ENCODE measurements at places on chromosomes 4 and X. TPM values are rescaled to one million over a fixed set of nuclear protein-coding genes. Genes with fewer than 3 reads are reported as not detected.

- H3K4me1 ChIP-seq, result peaks cover 14% of the 10 kb centered on the region
- H3K4me3 ChIP-seq, result no peak overlapping the region
- no peak overlapping the region for H3K27ac ChIP-seq
- no peak for DNase-seq
- H3K27me3 ChIP-seq, result no peaks in the 10 kb centered on the region
Observed at GRCh38 chr4:77434299-77435092, 171.1 kb upstream of the CXCL13 start.

MAGEA12 gene
- not detected for total RNA-seq

DNA sequence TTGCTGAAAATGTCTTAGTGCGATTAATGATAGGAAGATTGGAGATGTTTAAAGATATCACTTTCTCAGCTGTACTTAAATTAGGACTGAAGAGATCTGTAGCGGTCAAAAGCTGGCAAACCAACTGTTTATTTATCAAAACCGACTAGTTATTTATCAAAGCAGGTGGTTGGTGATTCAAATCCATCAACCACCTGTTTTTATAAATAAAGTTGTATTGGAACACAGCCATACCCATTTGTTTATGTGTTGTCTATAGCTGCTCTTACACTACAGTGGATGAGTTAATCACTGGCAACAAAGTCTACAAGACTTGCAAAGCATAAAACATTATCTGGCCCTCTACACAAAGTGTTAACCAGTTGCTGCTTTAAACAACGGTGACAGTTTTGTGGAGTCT, 76.8 kb downstream of the IL15 start:
- no peak overlapping the region for H3K4me3 ChIP-seq
- no peaks in the 10 kb centered on the region for H3K27me3 ChIP-seq
- H3K27ac ChIP-seq, result no peak overlapping the region
- H3K36me3 ChIP-seq, result no peaks in the 10 kb centered on the region

- no peak for DNase-seq
- H3K4me3 ChIP-seq, result no peak overlapping the region
- H3K27me3 ChIP-seq, result no peaks in the 10 kb centered on the region
- no peak overlapping the region for H3K27ac ChIP-seq
- H3K4me1 ChIP-seq, result no peaks in the 10 kb centered on the region
Observed at GRCh38 chr4:19940861-19941260, 310.8 kb upstream of the SLIT2 start.

- no peaks in the 10 kb centered on the region for H3K27me3 ChIP-seq
- H3K36me3 ChIP-seq, result peaks cover 7% of the 10 kb centered on the region
Observed at GRCh38 chrX:154369449-154370299, 4.8 kb downstream of the FLNA start.

GRCh38 chr4:75629239-75629638, 1.1 kb downstream of the CDKL2 start:
- DNase-seq, result no peak
- no peaks in the 10 kb centered on the region for H3K36me3 ChIP-seq
- H3K27me3 ChIP-seq, result peaks cover 5% of the 10 kb centered on the region
- H3K27ac ChIP-seq, result no peak overlapping the region
- peaks cover 11% of the 10 kb centered on the region for H3K4me1 ChIP-seq

DNA sequence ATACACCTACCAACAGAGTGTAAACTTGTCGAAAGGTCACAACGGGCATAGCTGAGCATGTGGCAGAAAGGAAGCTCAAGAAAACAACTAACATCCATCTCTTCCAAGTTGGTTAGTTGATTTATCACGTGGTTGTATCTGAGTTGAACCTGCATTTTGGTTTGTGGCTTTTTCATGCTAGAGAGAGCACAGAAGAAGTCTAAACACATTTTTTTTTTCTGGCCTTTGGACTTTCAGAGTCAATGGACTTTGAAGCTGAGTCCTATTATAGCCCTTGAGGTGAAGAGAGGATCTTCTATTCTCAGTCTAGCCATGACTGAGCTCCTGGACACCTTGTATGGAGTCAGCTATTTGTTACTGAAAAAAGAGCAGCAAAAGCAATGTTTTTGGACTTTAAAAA, 150.6 kb upstream of the TRPC5 start:
- H3K27ac ChIP-seq, result no peak overlapping the region
- H3K27me3 ChIP-seq, result no peaks in the 10 kb centered on the region
- H3K4me1 ChIP-seq, result no peaks in the 10 kb centered on the region

DNA sequence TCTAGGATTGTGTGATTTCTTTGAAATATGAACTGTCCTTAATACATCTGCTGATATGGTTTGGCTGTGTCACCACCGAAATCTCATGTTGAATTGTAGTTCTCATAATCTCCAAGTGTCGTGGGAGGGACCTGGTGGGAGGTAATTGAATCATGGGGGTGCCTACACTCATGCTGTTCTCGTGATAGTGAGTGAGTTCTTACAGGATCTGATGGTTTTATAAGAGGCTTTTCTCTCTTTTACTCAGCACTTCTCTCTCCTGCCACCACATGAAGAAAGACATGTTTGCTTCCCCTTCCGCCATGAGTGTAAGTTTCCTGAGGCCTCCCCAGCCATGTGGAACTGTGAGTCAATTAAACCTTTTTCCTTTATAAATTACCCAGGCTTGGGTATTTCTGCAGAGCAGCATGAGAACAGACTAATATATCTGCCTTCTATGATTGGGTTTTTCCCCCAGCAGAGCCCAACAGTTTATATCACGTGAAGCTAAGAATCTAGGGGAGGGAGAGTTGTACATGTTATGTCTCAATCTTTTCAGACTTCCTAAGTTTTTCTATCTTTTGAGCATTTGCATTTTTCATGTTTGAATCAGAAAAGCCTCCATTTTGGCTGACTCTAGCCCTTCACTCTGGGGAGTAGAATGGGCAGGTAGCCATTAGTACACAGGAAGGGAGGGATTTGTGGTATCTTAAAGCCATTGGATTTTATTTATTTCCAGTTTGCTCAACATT, 58.9 kb downstream of the PLAC1 start:
- H3K27me3 ChIP-seq, result peaks cover 64% of the 10 kb centered on the region
- peaks cover 17% of the 10 kb centered on the region for H3K36me3 ChIP-seq
- H3K27ac ChIP-seq, result peak overlapping the region; percentile 42
- peak overlapping the region; percentile 27 for H3K4me3 ChIP-seq
- DNase-seq, result peak; percentile 42
- H3K4me1 ChIP-seq, result peaks cover 43% of the 10 kb centered on the region

- H3K27ac ChIP-seq, result no peak overlapping the region
- H3K36me3 ChIP-seq, result no peaks in the 10 kb centered on the region
- no peak overlapping the region for H3K4me3 ChIP-seq
Observed at GRCh38 chrX:48498374-48498809, 10.4 kb upstream of the PORCN start.

RHOH gene
- total RNA-seq, result 150 TPM

CCDC110 gene
- total RNA-seq, result 0.19 TPM

GRCh38 chrX:133685822-133686221, 270.5 kb upstream of the GPC4 start:
- no peaks in the 10 kb centered on the region for H3K36me3 ChIP-seq
- H3K4me3 ChIP-seq, result no peak overlapping the region
- DNase-seq, result no peak

ASB5 gene
- total RNA-seq, result not detected

- no peak for DNase-seq
- H3K27ac ChIP-seq, result no peak overlapping the region
- no peaks in the 10 kb centered on the region for H3K4me1 ChIP-seq
- no peaks in the 10 kb centered on the region for H3K36me3 ChIP-seq
- no peak overlapping the region for H3K4me3 ChIP-seq
- H3K27me3 ChIP-seq, result peaks cover 8% of the 10 kb centered on the region
Observed at GRCh38 chrX:129161108-129161507, 362.2 kb downstream of the SMARCA1 start.

DNA sequence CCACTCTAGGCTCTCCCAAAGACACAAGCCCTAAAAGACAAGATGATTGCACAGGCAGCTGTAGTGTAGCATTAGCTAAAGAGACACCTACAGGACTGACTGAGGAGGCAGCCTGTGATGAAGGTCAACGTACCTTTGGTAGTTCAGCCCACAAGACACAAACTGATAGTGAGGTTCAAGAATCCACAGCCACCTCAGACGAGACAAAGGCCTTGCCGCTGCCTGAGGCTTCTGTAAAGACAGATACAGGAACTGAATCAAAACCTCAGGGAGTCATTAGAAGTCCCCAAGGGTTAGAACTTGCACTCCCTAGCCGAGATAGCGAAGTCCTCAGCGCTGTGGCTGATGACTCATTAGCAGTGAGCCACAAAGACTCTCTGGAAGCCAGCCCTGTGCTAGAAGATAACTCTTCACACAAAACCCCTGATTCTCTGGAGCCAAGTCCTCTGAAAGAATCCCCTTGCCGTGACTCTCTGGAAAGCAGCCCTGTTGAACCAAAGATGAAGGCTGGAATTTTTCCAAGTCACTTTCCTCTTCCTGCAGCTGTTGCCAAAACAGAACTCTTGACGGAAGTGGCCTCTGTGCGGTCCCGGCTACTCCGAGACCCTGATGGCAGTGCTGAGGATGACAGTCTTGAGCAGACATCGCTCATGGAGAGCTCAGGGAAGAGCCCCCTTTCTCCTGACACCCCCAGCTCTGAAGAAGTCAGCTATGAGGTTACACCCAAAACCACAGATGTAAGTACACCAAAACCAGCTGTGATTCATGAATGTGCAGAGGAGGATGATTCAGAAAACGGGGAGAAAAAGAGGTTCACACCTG, 306.3 kb downstream of the ANK2 start:
- peaks cover 37% of the 10 kb centered on the region for H3K4me1 ChIP-seq
- H3K36me3 ChIP-seq, result peaks cover 21% of the 10 kb centered on the region
- peak overlapping the region; percentile 59 for H3K4me3 ChIP-seq

- no peak for DNase-seq
- no peaks in the 10 kb centered on the region for H3K27me3 ChIP-seq
- H3K36me3 ChIP-seq, result no peaks in the 10 kb centered on the region
- no peak overlapping the region for H3K4me3 ChIP-seq
Observed at GRCh38 chrX:21837056-21837455, 2.4 kb upstream of the MBTPS2 start.

- no peak overlapping the region for H3K4me3 ChIP-seq
- H3K27ac ChIP-seq, result no peak overlapping the region
- H3K36me3 ChIP-seq, result no peaks in the 10 kb centered on the region
- no peaks in the 10 kb centered on the region for H3K4me1 ChIP-seq
Observed at GRCh38 chr4:61501812-61502211, 301.7 kb downstream of the ADGRL3 start.

FAM9C gene
- total RNA-seq, result 0.09 TPM

SLC6A14 gene
- not detected for total RNA-seq

GRCh38 chr4:43765514-43765913, 683.1 kb downstream of the KCTD8 start:
- DNase-seq, result no peak
- no peaks in the 10 kb centered on the region for H3K36me3 ChIP-seq
- H3K4me3 ChIP-seq, result no peak overlapping the region
- H3K27ac ChIP-seq, result no peak overlapping the region
- no peaks in the 10 kb centered on the region for H3K27me3 ChIP-seq
- no peaks in the 10 kb centered on the region for H3K4me1 ChIP-seq

AMOT gene
- total RNA-seq, result 1.3 TPM

CNGA1 gene
- not detected for total RNA-seq

- H3K36me3 ChIP-seq, result no peaks in the 10 kb centered on the region
- no peak overlapping the region for H3K27ac ChIP-seq
- no peak overlapping the region for H3K4me3 ChIP-seq
- H3K4me1 ChIP-seq, result no peaks in the 10 kb centered on the region
Observed at GRCh38 chr4:151184523-151185458, 85.4 kb downstream of the RPS3A start.

- no peaks in the 10 kb centered on the region for H3K27me3 ChIP-seq
- H3K27ac ChIP-seq, result no peak overlapping the region
- no peak for DNase-seq
- H3K4me1 ChIP-seq, result no peaks in the 10 kb centered on the region
- peaks cover 3% of the 10 kb centered on the region for H3K36me3 ChIP-seq
- no peak overlapping the region for H3K4me3 ChIP-seq
Observed at GRCh38 chr4:26701786-26702227, 117.9 kb downstream of the TBC1D19 start.

GRCh38 chr4:122479935-122480416, 23.5 kb upstream of the IL2 start:
- no peak overlapping the region for H3K27ac ChIP-seq
- no peak overlapping the region for H3K4me3 ChIP-seq
- DNase-seq, result no peak
- no peaks in the 10 kb centered on the region for H3K27me3 ChIP-seq
- no peaks in the 10 kb centered on the region for H3K36me3 ChIP-seq
- H3K4me1 ChIP-seq, result peaks cover 17% of the 10 kb centered on the region

PPBP gene
- not detected for total RNA-seq

DNA sequence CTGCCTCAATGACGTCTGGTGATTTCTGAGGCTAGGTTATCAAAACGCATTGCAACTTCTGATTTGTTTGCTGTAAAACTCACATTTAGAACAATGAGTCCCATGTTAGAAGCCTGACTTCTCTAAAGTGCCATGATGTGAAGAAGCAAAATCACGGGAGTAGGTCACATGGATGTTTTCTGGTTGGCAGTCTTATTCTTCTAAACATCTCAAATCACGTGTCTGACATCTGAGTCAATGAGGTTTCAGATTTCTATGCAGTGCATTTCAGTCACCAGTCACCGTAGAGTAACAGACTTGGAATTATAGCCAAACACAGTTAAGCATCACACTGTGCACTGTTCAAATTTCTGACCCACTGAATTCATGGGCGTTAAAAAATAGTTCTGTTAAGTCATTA, 482.1 kb downstream of the TMA16 start:
- H3K4me3 ChIP-seq, result no peak overlapping the region

GRCh38 chr4:130035391-130035790, 939.4 kb downstream of the C4orf33 start:
- H3K27ac ChIP-seq, result no peak overlapping the region
- no peaks in the 10 kb centered on the region for H3K4me1 ChIP-seq
- no peaks in the 10 kb centered on the region for H3K27me3 ChIP-seq
- H3K4me3 ChIP-seq, result no peak overlapping the region
